ENCODE measurements at places on chromosomes 3 and 15.

DNA sequence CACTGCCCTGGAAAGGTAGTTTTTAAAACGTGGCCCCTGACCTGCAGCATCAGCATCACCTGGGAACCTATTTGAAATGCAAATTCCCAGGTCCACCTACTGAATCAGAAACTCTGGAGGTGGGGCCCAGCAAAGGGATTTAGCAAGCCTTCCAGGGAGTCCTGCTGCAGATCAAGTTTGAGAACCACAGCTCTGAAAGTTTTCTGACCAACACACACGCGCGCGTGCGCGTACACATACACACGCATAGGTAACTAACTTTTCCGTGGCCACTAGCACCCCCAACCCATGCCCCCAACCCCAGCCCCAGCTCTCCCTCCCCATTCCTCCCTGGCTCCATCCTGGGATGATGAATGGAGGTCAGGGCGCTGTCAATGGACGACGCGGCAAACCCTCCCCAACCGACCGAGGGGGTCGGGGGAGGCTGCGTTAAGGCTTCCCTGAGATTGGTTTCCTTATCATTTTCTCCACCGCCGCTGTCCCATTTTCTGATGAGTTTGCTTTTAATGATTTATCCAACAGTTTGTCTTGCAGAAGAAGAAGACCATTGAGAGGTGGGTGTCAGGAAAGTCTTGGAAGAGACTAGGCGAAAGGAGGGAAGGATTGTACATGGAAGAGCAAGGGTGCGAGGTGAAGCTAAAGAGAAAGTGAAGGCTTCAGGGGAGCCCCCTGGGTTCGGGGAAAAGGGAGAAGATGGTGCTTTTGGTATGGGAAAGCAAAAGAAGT, 590 bp upstream of the BOC start:
- no peak for DNase-seq

- no peak for DNase-seq
Observed at GRCh38 chr15:68298882-68299381, 21.4 kb downstream of the FEM1B start.

GRCh38 chr15:26475554-26475953, 297.3 kb downstream of the GABRB3 start:
- no peak for DNase-seq

DNA sequence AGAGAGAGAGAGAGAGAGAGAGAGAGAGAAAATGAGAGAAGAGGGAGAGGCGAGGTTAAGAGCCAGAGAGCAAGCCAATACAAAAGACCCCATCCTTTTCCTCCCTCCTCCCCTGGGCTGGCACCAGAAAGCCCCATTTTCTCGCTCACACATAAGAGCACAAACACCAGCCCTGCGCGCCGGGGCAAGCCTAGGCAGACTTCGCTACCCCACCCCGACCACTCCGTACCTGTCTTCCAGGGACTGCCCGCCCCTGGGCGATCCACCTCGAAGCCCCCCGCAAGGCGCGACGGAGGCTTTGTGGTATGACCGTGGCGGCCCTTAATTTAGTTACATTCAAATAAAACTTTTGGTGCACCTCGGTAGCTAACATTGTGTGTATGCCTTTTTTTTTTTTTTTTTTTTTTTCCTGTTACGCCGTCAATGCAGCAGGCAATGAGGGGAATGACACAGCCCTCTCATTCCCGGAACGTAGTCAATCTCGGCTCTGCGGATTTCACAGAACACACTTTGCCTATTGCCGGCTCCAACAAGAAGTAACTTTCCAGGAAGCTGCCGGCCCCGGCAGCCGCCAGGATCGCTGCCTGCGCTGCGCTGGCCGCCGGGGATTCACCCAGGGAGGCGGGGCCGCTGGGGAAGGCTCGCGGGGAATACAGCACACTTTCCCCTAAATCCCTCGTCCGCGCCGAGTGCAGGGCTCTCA, 7.7 kb downstream of the BCL6 start:
- peak; percentile 34 for DNase-seq

DNA sequence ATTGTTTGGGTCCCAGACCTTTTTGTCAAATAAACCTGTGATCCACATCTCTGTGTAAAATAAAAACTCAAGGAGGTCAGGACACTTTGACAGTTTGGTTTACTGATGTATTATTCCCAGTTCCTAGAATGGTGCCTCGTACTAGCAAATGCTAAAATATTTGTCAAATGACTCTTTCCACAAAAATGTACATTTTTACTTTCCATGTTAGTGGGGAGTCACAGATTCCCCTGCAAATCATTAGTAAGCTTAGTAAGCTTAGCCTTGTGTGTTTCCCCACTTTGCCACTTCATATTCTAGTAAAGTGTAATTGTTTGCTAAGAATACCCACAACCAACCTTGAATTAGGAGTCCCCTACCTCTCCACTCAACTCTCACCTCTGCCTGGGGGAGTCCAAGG, 2.4 kb upstream of the MAGI1 start:
- DNase-seq = no peak

DNA sequence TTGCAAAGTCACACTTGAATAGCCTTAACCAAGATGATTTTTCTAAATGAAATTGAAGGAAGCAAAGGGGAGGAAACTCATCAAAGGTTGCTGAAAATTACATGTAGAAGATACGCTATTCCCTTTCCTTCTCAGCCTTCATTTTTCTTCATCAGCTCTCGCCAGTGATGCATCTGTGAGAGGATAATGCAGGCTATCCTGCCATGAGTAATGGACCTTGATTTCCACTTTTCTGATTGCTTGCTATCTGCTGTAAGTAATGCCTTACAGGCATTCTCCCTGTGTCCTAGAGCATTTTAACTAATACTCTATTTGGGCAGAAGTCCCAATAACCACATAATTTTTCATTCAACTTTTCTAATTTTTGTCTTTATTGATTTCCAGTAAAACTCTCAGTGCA, 162.6 kb downstream of the BBX start:
- no peak for DNase-seq

GRCh38 chr15:69088300-69088965, 72.0 kb upstream of the GLCE start:
- DNase-seq = no peak

GRCh38 chr15:85491691-85492090, 111.3 kb downstream of the AKAP13 start:
- DNase-seq = no peak

All from hippocampal formation (tissue), 2 donors.